ENCODE measurements at places on chromosomes 16 and 17. TPM values are rescaled to one million over a fixed set of nuclear protein-coding genes. Genes with fewer than 3 reads are reported as not detected.

DNA sequence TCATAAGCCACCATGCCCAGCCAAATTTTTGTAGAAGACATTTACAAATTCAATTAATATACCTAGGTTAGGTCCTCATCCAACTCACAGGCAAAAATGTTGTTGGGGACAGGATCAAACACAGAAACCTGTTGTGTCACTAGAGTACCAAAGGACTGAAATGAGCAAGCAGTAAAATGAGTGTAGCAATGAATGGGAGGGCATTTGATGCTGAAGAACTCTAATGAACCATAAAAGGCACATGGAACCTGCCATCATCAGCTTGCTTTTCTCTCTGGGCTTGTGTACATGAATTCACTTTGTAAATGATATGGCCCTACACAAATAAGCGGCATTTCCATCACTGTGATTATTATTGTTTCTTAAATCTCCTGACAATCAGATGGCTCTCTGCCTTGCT lies 17.8 kb downstream of the USP31 start:
- H3K27me3 ChIP-seq: no peaks in the 10 kb centered on the region
- H3K4me1 ChIP-seq: peaks cover 1% of the 10 kb centered on the region
- H3K36me3 ChIP-seq: peaks cover 8% of the 10 kb centered on the region

DNA sequence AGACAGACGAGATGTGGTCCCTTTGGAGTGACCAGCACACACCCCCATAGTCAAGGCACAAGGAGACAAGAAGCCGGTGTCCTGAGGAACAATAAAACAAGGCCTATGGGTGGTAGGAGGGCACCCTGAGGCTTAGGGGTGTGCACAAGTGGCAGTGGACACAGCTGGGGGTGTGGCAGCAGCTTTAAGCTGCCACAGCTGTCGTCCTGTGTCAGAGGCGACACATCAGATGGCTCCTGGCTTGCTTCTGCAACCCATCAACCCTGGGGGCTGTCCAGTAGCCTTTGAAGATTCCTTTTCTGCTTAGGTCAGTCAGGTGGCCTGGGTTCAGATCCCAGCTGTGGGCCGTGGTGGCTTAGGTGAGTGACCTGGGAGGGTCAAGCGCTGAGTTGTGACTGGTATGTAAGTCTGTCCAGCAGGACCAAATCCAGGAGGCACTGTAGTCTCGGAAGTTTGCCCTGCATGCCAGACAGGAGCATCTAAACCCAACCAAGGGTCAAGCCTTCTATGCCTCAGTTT lies 15.8 kb downstream of the DRC3 start:
- H3K4me3 ChIP-seq: no peak overlapping the region
- no peaks in the 10 kb centered on the region for H3K4me1 ChIP-seq
- H3K27ac ChIP-seq: no peak overlapping the region
- no peak for DNase-seq
- no peaks in the 10 kb centered on the region for H3K36me3 ChIP-seq

- no peaks in the 10 kb centered on the region for H3K4me1 ChIP-seq
- DNase-seq: peak; percentile 47
- H3K27ac ChIP-seq: no peak overlapping the region
- peaks cover 2% of the 10 kb centered on the region for H3K27me3 ChIP-seq
- H3K36me3 ChIP-seq: no peaks in the 10 kb centered on the region
Observed at GRCh38 chr17:55641676-55642081, 81.0 kb downstream of the TMEM100 start.

DNA sequence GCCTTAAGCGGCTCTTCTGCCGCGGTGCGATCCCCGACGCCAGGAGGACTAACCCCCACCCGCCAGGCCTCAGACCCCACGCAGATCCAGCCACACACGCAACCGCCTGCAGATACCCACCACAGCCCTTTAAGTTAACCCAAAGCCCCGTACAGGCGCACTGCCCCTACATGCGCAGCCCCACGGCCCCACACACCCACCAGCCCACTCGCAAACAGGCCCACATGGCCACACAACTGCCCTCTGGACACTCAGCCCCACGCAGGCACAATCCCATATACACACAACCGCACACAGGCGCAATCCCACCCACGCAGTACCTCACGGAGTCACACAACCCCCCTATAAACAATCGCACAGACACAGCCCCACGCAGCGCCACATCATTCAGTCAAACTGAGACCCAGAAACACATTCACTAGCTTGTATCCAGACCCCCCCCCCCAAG lies 41.7 kb downstream of the RAI1 start:
- no peak overlapping the region for H3K27ac ChIP-seq
- no peak for DNase-seq
- H3K27me3 ChIP-seq: peaks cover 46% of the 10 kb centered on the region

GRCh38 chr17:76562734-76563148 lies 22.9 kb downstream of the PRCD start:
- peak; percentile 53 for DNase-seq
- H3K36me3 ChIP-seq: peaks cover 51% of the 10 kb centered on the region
- H3K27ac ChIP-seq: peak overlapping the region; percentile 69
- no peak overlapping the region for H3K4me3 ChIP-seq
- peaks cover 58% of the 10 kb centered on the region for H3K4me1 ChIP-seq

Gene MPP3
- total RNA-seq: not detected

DNA sequence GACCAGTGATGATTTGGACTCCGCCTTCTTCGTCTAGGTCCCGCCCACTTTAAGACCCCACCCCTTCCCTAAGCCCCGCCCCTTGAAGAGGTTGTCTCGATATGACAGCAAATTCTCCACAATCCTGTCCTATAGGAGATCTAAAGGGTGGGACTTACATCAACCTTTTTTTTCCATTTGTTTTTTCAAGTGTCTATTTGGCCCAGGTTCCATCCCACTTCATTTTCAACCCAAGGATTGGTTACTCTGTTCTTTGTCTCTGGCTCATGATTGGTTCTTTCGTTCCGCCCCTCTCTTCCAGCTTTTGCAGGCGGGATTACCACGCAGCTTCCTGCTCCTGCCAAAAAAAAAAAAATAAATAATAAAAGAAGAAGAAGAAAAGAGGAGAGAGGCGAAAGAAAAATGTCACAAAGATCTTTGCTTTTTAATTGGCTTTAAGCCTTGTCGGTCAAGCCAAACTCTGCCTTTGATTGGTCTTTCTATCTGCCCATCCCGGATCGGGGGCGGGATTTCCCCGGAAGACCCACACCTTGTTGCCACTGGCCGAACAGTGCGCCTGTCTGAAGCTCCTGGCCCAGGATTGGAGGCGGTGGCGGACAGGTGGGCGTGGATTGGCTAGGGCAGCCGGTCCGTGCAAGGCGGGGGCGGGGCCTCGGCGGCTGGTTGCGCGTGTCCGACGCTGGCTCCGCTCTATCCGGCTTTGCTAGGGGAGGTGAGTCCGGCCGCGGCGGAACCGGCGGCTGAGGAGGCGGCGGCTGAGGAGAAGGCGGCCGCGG lies 1.2 kb upstream of the NLK start:
- peaks cover 48% of the 10 kb centered on the region for H3K4me1 ChIP-seq
- H3K4me3 ChIP-seq: peak overlapping the region; percentile 76
- H3K27me3 ChIP-seq: peaks cover 4% of the 10 kb centered on the region

- no peak overlapping the region for H3K27ac ChIP-seq
- H3K36me3 ChIP-seq: no peaks in the 10 kb centered on the region
- H3K27me3 ChIP-seq: no peaks in the 10 kb centered on the region
- peaks cover 1% of the 10 kb centered on the region for H3K4me1 ChIP-seq
- H3K4me3 ChIP-seq: no peak overlapping the region
Observed at GRCh38 chr17:27326051-27326450, 32.1 kb downstream of the WSB1 start.

DNA sequence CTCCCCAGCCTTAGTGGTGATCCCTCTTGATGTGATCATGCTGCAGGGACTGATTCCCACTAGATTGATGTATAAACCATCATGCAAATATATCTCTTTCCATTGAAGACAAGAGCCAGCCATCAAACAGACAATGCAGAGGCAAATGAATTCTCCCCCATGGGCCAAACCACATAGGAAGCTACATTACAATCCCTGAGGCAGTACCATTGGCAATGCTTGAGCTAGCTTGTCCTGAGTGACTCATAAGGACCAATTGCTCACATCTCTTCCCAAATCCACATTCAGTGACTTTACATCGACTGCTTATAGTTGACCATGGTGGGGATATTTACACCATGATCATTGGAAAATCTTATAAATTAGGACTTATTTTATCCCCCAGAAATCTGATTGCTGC lies 242.2 kb downstream of the SHISA9 start:
- no peak overlapping the region for H3K27ac ChIP-seq
- H3K4me1 ChIP-seq: no peaks in the 10 kb centered on the region
- no peak overlapping the region for H3K4me3 ChIP-seq
- no peaks in the 10 kb centered on the region for H3K36me3 ChIP-seq
- no peaks in the 10 kb centered on the region for H3K27me3 ChIP-seq

Gene INCA1
- total RNA-seq: 0.20 TPM

Gene SLC38A8
- not detected for total RNA-seq

DNA sequence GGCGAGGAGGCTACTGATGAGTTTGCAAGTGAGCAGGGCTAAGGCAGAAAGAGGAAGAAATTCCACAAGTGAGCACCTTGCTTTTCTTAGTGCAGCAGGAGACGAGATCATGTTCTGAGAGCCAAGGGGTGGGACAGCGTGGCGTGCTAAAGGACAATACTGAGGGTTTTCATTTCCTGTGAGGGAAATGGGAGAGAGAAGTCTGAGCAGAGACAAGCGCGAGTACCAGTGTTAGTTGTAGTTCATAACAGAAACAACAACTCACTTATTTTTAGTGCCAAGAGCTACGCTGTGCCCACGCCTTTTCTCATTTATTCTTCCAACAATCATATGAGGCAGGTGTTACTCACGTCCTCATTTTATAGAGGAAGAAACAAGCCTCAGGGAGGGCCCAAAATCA lies 2.3 kb downstream of the SPACA3 start:
- no peak overlapping the region for H3K4me3 ChIP-seq
- H3K27ac ChIP-seq: no peak overlapping the region
- peaks cover 8% of the 10 kb centered on the region for H3K4me1 ChIP-seq
- H3K27me3 ChIP-seq: peaks cover 17% of the 10 kb centered on the region

- no peak overlapping the region for H3K4me3 ChIP-seq
- H3K27ac ChIP-seq: no peak overlapping the region
- H3K27me3 ChIP-seq: no peaks in the 10 kb centered on the region
- H3K4me1 ChIP-seq: peaks cover 10% of the 10 kb centered on the region
- H3K36me3 ChIP-seq: peaks cover 5% of the 10 kb centered on the region
Observed at GRCh38 chr17:17079336-17079735, 37.1 kb downstream of the MPRIP start.

- no peak overlapping the region for H3K27ac ChIP-seq
- H3K27me3 ChIP-seq: no peaks in the 10 kb centered on the region
- no peaks in the 10 kb centered on the region for H3K36me3 ChIP-seq
- H3K4me1 ChIP-seq: no peaks in the 10 kb centered on the region
- H3K4me3 ChIP-seq: no peak overlapping the region
- no peak for DNase-seq
Observed at GRCh38 chr16:83285921-83286320, 521.9 kb upstream of the HSBP1 start.

DNA sequence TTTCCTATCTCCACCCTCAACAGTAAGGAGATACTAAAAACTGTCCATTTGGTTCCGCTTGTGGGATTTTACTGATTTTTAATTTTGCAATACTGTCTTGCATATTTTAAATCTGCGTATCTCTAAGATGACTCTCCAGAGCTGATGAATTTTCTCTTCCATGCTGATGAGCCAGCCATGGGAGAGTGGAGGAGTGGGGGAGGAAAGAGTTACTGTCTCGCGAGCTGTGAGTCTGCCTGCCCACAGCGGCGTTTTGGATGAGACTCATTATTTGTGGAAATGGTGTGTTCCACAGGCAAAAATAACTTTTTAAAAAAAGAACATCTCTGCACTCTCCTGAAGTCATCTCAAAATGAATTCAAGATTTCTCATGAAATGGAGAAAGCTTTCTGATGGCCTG lies 34.6 kb upstream of the MYOCD start:
- H3K4me3 ChIP-seq: no peak overlapping the region
- no peaks in the 10 kb centered on the region for H3K36me3 ChIP-seq
- H3K4me1 ChIP-seq: no peaks in the 10 kb centered on the region
- no peak for DNase-seq

- H3K4me3 ChIP-seq: no peak overlapping the region
- no peak overlapping the region for H3K27ac ChIP-seq
- H3K4me1 ChIP-seq: no peaks in the 10 kb centered on the region
- no peaks in the 10 kb centered on the region for H3K27me3 ChIP-seq
- no peaks in the 10 kb centered on the region for H3K36me3 ChIP-seq
Observed at GRCh38 chr16:73220836-73221235, 172.9 kb upstream of the ZFHX3 start.

Gene SLC13A2
- not detected for total RNA-seq

DNA sequence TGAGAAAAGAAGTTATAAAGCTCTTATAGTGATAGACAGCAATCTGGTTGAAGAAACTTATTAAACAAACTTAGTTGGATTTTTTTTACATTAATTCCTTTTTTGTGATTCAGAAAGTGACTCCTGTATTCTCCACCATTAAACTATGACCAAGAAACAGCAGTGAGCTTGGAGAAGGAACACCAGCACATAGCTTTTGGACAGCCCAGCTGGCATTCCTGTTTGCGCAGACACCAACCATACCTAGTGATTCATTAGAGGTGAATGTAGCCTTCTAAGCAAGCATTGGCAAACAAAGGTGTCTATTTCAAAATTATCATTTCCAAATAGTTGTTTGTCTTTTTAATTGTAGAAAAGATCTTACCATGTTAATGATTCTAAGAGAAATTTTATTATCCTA lies 94.4 kb downstream of the STXBP4 start:
- DNase-seq: no peak
- no peak overlapping the region for H3K27ac ChIP-seq
- H3K4me1 ChIP-seq: no peaks in the 10 kb centered on the region

Gene KRT16
- total RNA-seq: not detected

DNA sequence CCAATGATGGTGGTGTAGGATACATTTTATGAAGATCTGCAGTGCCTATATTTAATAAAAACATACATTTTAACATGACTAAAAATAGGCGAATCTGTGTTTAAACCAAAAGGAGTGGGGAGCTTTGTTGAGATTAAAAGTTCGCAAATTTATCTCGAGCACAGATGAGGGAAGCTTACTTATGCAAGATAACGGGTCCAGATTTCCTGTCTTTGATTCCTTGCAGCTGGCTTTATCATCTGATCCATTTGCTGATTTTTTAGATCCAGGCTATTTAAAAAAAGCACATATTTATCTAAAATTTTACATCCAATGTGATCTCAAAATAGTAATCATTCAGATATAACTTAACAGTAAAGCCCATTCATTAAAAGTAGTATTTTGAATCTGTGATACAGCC lies 57.0 kb upstream of the INTS2 start:
- H3K4me1 ChIP-seq: no peaks in the 10 kb centered on the region
- H3K27ac ChIP-seq: no peak overlapping the region
- peaks cover 42% of the 10 kb centered on the region for H3K36me3 ChIP-seq
- no peak for DNase-seq
- H3K27me3 ChIP-seq: no peaks in the 10 kb centered on the region

Gene TMED6
- 1.5 TPM for total RNA-seq

GRCh38 chr16:49638673-49639610 lies 217.0 kb downstream of the ZNF423 start:
- no peak overlapping the region for H3K27ac ChIP-seq
- H3K4me3 ChIP-seq: no peak overlapping the region
- DNase-seq: no peak

- no peaks in the 10 kb centered on the region for H3K27me3 ChIP-seq
- no peak overlapping the region for H3K27ac ChIP-seq
- H3K36me3 ChIP-seq: peaks cover 3% of the 10 kb centered on the region
- no peak for DNase-seq
- H3K4me3 ChIP-seq: no peak overlapping the region
- H3K4me1 ChIP-seq: peaks cover 36% of the 10 kb centered on the region
Observed at GRCh38 chr17:57674894-57675293, 70.2 kb downstream of the CCDC182 start.

GRCh38 chr17:79777120-79777893 lies 641 bp upstream of the CBX2 start:
- no peak overlapping the region for H3K27ac ChIP-seq
- peaks cover 12% of the 10 kb centered on the region for H3K4me1 ChIP-seq
- H3K36me3 ChIP-seq: no peaks in the 10 kb centered on the region
- peaks cover 65% of the 10 kb centered on the region for H3K27me3 ChIP-seq

GRCh38 chr16:85350146-85350728 lies 238.0 kb upstream of the CIBAR2 start:
- H3K4me1 ChIP-seq: no peaks in the 10 kb centered on the region
- no peaks in the 10 kb centered on the region for H3K36me3 ChIP-seq
- H3K27me3 ChIP-seq: no peaks in the 10 kb centered on the region
- H3K27ac ChIP-seq: no peak overlapping the region
- DNase-seq: no peak
